ENCODE measurements at places on chromosomes 3 and 15. TPM values are rescaled to one million over a fixed set of nuclear protein-coding genes. Genes with fewer than 3 reads are reported as not detected.

PLOD2 gene
- 24.5 TPM for total RNA-seq

LRRIQ4 gene
- total RNA-seq, result not detected

GOLGA8J gene
- not detected for total RNA-seq

TMCO5A gene
- total RNA-seq, result not detected

SNRPN gene
- total RNA-seq, result 66.5 TPM

- no peak for DNase-seq
Observed at GRCh38 chr3:27194861-27195483, 174.2 kb downstream of the NEK10 start.

- DNase-seq, result no peak
Observed at GRCh38 chr3:181771120-181771519, 59.4 kb downstream of the SOX2 start.

DNA sequence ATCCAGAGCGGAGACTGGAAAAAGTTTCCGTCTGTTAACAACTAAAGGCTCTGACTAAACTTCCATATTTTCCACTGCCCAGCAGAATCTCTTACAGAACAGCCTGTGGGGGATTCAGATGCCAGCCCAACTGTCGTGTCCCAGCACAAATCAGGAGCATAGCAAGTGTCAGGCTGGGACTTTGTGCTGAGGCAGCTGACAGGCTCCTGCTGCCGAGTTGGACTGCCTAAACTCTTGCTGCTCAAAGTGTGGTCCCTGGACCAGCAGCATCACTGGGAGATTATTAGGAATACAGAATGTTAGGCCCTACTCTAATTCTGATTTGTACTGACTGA, 31.2 kb upstream of the CMTM7 start:
- DNase-seq, result no peak

DNA sequence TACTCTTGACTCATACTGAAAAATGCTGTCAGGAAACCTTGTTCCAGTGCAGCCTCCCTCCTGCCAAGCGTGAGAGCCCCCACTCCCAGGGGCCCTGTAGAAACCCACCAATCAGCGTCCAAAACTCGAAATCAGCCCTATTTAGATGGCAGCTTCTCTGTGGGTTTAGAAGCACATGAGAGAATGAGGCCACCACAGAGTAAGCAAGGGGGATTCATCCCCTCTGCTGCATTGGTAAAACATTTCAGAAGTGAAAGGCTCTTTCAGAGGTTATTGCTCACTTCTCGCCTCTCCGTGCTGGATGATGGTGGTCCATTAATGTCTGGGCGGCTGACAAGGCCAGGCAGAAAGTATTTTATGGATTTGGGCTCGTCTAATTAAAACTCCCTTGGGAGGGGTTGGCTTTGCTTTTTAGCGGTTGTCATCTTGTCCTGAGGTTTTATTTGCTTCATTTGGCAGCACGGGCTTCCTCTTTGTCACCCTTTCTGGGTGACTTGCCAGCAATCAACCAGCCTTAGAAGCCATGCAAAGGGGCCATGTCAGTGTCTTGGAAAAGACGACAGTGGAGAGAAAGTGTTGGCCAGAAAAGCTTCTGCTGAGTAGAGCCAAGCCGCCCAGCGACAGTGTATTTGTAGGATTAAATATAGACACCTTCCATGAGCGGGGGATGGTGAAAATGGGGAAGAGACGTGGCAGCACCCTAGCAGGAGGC, 145.5 kb downstream of the ATP10A start:
- DNase-seq, result no peak

DNA sequence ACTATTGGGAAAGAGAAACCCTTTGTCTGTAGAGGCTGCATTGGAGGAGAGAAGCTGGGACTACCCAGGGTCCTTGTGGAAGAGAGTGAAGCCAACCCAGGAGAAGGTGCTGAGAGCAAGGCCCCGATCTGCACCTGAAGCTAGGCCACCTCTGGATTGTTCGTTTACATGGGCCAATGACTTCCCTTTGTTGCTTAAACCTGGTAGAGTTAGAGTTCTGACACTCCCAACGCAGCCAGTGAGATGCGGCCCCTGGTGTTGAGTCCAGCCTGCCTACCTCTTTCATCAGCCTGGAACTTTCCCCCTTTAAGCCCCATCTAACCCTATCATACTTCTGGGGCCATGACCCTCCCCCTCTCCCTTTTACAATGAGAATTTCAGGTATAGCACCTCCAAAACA, 30.8 kb downstream of the CCDC13 start:
- DNase-seq, result no peak

DNA sequence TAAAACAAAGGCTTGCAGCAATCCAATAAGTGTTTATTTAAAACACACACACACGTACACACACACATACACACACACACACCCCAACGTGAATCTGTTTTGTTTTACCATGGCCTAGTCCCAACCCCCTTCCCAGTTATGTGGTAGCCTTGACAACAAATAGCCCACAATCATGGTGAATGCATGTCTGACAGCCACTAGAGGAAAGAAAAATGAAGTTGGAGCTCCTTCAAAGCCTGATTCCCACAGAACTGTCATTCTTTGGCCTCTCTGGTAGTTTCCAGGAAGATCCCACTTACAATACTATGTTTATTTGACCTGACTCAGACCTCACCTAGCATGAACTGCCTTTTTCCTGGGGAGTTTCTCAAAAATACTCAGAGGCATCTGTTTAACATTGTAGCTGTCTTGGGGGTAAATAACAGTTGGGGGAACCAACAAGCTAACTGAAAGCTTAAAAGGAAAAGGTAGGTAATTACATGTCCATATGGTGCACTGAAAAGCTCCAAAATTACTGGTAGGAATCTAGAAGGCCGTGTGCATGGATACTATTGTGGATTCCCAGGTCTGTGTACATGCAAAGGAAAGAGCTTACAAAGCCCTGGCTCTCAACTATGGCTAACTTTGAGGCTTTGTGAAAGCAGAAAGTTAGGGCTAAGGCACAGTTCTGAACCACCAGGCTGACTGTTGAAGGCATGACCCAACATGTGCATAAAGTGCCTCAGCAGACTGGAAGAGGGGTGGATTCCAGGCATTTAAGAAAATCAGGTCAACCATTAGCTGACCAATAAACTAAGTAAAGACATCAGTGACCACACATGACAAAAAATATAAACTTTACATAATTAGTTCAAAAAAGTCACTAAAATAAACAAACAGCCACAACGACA, 65.3 kb downstream of the FAIM start:
- no peak for DNase-seq

DNA sequence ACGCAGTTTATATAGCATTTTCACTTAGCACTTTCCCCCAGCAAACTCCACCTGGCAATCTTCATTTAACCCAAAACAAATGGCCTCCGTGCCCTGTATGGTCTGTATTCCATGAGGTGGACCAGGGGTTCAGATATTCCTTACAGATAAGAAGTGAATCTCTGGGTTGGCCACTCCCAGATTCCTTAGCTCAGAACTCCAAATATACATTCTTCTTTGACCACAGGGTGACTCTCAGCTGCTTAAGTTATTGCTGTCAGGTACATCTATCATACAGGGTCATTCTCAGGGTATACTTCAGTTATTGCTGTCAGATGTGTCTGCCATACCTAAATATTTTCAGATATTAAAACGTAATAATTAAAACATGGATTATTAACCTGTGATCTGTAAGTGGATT, 229.8 kb downstream of the TBL1XR1 start:
- DNase-seq, result no peak

DNA sequence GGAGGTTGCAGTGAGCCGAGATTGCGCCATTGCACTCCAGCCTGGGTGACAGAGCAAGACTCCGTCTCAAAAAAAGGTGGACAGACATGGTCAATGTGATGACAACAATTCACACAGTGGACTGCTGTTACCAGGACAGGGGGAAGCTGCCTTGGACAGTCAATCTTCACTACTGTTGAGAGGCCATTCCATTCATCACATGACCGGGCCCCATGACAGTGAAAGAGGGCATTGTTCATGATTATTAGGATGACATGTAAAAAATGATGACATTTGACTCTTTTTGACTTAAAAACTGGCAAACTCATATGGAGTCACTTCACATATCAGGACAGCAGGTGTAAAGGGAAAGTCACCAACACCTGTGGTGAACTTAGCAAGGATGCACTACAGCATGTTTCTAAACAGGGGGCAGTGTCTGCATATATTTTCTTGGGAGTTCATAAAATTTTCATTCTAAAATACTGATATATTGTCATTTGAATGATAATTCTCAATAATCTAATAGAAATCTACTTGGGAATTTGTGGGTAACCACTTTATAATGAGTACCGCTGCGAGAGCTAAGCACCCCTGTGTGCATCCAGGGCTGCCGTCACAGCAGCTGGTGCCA, 34.2 kb upstream of the LDHAL6B start:
- no peak for DNase-seq

DNA sequence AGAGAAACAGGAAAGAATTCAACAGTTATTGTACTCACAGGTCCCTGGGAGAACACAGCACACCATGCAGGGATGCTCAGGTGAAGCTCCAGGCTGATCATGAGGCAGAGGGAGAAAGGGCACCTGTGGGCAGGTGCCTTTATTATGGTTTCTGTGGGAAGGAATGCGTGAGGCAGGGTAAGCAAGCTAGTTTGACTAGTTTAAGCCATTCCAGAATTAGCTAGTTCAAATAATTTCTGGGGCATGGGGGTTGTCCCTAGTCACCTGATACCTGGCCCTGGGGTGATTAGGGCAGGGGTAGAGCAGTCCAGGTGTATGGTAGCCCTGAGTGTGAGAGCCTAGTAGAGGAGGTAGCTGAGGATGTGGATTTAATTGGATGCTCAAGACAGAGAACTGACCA, 47.9 kb upstream of the DCLK3 start:
- no peak for DNase-seq

GRCh38 chr3:70805061-70805889, 492.8 kb upstream of the MDFIC2 start:
- DNase-seq, result no peak

Data from stomach (tissue), 19 donors.